ENCODE measurements at places on chromosomes 5 and 9.
A peak's percentile ranks its signal among the peaks of the same experiment; 100 is the strongest.

GRCh38 chr5:145953202-145953601 is 16.8 kb downstream of the SH3RF2 start:
- no peak overlapping the region for H3K27ac ChIP-seq
- H3K4me1 ChIP-seq: no peaks in the 10 kb centered on the region
- no peak overlapping the region for H3K4me3 ChIP-seq
- DNase-seq: no peak

DNA sequence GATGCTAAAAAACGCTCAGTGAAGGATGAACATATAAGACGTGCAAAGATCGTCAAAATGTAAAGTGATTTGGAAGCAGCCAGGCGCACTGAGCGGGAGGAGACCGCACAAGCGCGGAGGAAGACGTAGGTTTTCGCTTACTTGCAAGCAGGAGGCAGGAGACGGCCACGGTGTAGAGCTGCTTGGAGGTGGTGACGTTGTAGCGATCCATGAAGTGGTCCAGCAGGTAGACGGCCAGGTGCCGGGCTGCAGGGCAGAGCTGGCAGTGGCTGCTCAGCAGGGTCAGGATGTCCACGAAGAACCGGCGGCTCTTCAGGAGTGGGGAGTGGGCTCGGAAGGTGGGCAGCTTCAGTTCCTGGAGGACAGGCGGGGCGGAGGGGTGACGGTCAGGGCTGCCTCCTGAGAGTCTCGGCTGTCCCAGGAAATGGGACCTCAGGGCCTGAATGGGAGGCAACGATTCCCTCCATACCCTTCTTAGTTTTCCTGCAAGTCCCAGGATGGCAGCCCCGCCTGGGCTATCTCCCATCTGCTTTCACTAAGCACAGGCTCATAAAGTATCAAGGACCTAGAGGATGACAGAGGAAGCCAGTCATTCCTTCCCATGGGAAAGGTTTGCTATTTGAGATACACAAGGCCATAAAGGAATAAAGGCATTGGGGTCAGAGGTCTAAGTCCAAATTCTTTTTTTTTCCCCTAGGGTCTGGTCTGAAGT is 31.8 kb downstream of the CCNJL start:
- no peak overlapping the region for H3K4me3 ChIP-seq
- H3K36me3 ChIP-seq: no peaks in the 10 kb centered on the region
- DNase-seq: no peak
- no peaks in the 10 kb centered on the region for H3K27me3 ChIP-seq
- no peak overlapping the region for H3K27ac ChIP-seq

DNA sequence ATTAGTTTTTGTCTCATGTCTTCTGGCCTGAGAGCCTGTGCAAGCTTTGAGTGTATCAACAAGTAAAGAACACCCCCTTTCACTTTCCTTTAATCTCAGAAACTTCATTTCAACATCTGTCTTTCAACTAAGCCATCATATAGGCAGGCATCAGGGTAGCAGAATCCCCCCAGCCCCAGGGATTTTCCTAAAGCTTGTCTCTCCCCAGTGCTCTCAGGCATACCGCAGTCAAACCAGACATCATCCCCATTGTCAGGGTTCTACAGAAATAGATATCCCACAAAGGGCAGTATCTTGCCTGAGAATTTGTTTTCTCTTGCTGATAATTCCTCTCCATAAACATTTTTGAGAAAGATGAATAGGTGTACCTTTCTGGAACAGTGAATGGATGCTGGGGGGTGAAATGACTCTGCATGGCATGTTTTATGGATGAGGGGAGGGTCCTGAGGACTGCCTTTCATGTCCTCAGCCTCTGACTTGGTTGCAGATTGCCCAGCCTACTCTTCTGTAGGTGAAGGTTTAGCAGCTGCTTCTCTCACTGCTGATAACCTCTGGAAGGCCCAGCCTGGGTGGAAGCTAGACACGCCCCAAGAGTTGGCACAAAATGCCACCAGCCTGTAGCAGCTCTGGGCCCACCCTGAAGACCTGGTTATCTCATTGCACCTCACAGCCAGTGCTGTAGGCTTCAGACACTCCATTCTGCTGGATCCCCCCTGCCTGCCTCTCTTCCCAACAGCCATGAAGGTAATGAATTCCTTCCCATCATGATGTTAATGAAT is 20.5 kb upstream of the SHB start:
- H3K27me3 ChIP-seq: no peaks in the 10 kb centered on the region
- H3K36me3 ChIP-seq: no peaks in the 10 kb centered on the region
- H3K4me3 ChIP-seq: no peak overlapping the region
- DNase-seq: no peak

DNA sequence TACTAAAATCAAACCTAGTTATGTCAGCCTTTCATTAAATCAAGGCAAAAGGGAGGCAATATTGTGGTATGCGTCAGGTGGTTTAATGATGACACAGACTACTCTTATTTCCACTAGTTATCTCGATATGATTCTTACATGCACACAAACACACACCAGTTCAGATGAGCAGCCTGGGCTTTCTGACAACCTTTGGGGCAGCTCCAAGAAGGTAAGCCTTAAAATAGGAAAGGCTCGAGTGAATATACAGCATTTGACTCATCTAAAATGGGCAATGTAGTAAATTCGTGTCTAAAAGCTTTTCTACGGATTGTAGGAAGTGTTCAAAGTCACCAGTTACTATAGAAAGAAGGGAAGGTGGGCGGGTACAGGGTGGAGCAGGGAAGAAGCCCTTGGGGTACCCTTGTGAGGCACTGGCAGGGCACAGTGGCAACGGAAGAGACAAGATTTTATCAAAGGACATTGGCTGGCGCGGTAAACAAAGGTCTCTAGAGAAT is 1.9 kb downstream of the ANKH start:
- DNase-seq: peak; percentile 27
- peaks cover 22% of the 10 kb centered on the region for H3K4me1 ChIP-seq
- H3K27me3 ChIP-seq: no peaks in the 10 kb centered on the region
- H3K27ac ChIP-seq: peak overlapping the region; percentile 58

DNA sequence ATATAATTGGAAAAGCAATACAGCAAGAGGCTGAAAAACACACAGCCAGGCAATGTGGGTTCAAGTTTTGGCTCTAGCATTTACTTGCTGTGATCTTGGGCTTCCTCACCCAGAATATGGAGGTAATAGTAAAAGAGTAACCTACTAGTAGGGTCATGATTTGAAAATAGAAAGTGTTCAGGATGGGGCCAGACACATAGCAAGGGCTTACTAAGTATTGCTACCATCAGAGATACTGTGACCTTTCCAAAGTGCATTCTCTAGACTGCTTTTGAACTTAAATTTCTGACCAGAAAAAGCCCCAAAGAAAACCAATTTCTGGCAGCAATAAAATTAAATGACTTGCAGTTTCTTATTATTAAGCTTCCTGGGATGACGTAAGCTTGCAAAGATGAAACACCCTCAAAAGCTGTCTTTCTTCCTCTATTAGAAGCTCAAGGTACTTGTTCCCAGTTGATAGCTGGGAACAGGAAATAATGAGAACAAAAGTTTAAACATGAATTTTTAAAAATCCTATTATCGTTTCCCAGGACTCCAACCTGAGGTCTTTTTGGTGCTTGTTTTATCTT is 20.3 kb downstream of the SLC45A2 start:
- no peaks in the 10 kb centered on the region for H3K36me3 ChIP-seq
- no peak overlapping the region for H3K27ac ChIP-seq
- no peak overlapping the region for H3K4me3 ChIP-seq

- no peaks in the 10 kb centered on the region for H3K27me3 ChIP-seq
- no peak overlapping the region for H3K4me3 ChIP-seq
- H3K27ac ChIP-seq: no peak overlapping the region
- H3K4me1 ChIP-seq: no peaks in the 10 kb centered on the region
Measured at GRCh38 chr5:110386782-110387181, 339.7 kb downstream of the TMEM232 start.

Data from CD4-positive, alpha-beta memory T cell (primary cell).